ENCODE measurements at places on chromosomes 13 and 19.
A peak's percentile ranks its signal among the peaks of the same experiment; 100 is the strongest.

DNA sequence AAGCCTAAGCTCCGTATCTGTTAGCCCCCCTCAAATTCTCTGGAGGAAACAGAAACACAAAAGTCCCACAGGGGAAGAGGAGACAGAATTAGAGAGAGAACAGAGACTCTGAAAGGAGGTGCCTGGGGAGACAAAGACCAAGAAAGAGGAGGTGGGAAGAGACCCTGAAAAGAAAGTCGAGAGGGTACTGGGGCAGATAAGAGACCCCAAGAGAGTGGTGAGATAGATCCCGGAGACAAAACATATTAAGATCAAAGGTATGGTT lies 915 bp upstream of the GRWD1 start:
- DNase-seq = no peak

GRCh38 chr13:20580257-20580656 lies 13.3 kb downstream of the IFT88 start:
- DNase-seq = no peak

DNA sequence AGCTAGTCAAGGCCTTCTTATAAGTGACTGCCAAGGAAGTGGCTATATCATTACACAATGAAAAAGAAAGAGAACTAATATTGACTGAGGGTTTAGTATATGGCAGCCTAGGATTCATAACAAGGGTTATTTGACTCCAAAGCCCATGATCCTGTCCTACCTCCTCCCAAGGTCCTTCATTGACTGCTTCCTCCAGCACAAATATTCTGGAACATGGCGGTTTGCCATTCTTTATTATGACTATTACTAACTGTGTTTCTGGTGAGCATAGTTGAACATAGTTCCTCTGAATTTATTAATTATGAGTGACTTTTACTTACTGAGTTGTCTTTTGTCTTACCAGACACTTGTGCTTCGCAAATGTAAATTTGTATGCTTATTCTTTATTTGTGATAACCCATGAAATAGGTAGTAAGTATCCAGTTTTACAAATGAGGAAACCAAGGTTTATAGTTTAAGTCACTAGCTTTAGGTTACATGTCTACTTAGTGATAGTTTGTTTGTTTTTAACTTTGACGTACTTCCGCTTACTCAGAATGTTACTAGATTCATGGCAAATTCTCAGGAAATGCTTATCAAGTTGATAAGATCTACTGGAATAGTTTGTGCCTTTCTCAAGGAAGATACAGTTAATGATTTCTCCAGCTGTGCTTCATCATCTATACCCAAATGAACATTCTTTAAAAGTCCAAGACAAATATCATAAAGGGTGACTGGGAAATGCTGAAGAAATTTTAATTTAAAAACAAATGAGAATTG lies 15.5 kb upstream of the DCLK1 start:
- no peak for DNase-seq

DNA sequence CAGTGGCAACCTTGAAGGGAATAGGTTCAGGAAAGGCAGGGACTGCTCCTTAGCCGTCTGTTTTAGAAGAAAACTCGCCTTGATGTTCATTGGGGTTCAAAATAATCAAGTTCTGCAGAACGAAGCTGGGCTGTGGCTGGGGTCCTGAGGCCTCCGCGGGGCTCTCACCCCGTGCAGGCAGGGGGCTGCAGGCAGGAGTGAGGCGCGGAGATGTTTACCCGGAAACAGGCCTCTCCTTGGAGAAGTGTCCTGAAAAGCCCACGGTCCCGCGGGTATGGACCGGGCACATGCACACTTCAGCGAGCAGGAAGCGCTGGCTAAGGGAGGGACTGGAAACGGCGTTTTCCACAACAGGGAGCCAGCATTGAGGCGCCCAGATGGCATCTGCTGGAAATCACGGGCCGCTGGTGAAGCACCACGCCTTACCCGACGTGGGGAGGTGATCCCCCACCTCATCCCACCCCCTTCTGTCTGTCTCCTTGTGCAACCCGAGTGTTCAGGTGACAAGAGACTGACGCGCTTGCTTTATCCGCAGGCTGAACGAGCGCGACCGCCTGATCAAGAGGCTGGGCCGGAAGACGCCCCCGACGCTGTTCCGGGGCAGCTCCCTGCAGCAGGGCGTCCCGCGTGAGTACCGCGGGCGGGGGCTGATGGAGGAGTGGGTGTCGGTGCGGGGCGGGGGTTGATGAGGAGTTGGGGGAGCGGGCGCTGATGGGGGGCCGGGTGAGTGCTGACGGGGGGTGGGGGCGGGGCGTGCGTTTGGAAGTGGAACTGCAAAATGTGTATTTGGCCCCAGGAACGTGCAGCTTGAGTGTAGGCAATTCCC lies 39.6 kb downstream of the SHISA2 start:
- no peak for DNase-seq

- DNase-seq = no peak
These were observed 5.1 kb upstream of the FCER2 start for GRCh38 chr19:7706955-7707456.

GRCh38 chr13:35851356-35851755 lies 279.8 kb downstream of the DCLK1 start:
- no peak for DNase-seq

GRCh38 chr19:41531438-41532311 lies 44.3 kb upstream of the CEACAM21 start:
- no peak for DNase-seq

- DNase-seq = no peak
These were observed 39.2 kb downstream of the MTMR6 start for GRCh38 chr13:25248071-25248470.

DNA sequence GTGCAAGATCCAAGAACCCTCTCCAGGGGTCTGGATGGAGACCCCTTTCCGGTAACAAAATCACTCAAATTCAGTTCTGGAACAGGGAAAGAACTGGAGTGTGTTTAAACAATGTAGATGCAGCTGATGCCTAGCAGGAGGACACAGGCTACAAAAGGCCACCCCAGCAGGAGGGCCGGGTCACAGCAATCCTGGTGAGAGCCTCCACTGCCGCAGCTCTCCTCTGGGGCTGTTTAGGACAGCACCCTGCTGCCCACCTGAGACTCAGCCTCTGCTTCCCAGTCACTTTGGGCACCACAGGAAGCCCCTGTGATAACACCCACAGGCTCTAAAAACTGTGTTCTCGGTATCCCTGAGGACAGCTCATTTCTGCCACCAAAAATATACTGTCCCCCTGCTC lies 318.7 kb upstream of the NBEA start:
- DNase-seq = no peak

- DNase-seq = no peak
These were observed 112.2 kb downstream of the FGF14 start for GRCh38 chr13:102289606-102290005.

DNA sequence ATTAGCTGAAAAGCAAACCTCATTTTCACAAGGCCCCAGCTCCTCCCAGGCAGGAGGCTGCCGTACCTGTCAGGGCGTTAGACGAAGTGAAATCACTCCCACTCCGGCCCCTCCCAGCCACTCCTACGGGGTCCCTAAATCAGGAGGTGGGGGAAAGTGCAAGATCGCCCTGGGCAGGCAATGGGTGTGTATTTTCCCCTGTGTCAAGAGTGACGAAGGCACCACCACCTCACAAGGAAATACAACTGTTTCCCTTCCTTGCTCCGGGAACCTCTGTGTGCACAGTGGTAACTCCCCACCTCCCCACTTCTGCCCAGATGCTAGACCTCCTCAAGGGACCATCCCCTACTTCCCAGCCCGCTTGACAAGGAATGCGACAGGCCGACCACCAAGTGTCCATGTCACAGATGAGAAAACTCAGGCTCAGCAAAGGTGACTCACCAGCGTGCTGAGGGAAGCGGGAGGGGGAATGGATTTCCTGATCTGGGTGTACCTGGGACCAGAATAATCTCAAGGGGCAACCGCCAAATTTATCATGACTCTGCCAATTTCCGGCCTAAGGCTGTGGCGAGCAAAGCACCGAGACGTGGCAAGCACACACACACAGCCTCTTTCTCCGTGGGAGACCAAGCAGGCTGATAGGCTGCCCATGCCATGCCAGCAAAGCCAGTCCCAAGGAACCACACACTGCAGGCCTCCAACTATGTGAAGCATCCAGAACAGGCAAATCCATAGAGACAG lies 7.3 kb downstream of the PPP6R1 start:
- DNase-seq = no peak

DNA sequence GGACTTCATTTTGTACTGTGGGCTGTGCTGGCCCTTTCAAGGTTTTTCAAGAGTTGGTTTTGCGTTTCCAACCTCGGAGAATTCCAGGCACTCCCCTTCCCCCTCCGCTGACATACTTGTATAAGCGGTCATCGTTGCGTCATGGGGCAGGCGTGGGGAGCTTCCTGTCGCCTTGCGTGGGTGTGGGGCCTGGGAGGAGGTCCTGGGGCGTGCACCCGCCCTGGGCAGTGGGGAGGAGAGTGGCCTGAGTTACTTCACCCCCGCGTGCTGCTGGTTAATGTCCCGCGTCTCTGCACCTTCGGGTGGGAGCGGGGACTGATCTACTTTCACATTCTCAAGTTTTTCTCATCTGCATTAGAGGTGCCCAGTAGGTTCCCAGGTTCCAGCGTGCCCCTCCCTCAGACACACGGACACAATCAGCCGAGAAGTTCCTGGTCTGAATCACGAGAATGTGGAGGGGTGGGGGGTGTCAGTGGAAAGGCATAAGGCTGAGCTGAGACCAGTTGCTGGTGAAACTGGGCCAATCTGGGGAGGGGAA lies 4.1 kb downstream of the IER2 start:
- peak; percentile 41 for DNase-seq

- no peak for DNase-seq
These were observed 212.5 kb upstream of the IRS2 start for GRCh38 chr13:109998684-109999533.

- no peak for DNase-seq
These were observed 149.8 kb downstream of the EFNB2 start for GRCh38 chr13:106385654-106386053.

GRCh38 chr13:79386125-79386826 lies 19.8 kb downstream of the RBM26 start:
- DNase-seq = no peak

DNA sequence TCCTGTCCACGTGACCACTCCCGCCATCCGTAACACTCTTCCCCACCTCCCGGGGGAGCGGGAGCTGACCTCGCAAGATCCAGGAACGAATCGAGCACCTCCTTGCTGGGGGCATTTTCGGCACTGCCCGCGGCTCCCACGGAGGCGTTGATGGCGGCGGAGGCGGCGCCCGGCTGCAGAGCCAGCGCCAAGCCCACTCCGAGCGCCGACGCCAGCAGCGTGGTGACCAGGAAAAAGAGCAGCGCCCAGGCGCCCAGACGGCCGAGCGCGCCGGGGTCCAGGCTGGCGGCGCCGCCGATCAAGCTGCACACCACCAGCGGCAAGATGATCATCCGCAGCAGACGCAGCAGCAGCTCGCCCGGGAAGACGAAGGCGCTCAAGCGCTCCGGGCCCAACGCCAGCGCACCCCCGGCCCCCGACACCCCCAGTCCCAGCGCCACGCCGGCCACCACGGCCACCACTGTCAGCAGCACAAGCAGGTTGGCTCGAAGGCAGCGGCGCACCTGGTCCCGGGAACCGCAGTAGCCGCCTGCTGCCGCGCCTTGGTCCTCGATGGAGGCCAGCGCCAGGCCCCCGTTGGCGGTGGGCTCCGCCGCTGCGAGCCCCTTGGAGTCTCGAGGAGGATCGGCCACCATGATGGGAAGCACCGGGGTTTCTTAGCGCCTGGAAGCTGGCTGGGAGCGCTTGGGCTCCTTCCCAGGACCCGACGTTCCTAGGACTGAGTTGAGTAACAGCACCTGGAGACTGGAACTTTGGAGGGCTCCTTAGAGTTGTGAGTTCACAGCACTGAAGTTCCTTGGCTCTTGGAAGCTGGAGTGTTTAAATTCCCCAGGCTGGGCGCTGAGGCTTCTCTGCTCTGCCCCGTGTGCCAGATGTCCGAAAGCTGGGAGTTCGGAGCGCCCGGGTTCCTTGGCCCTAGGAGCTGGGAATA lies 798 bp downstream of the SLC1A5 start:
- DNase-seq = no peak

Data from NCI-H774 (cell line).